Fibroblast of skin of scalp (primary cell): ENCODE measurements at places on chromosomes 1 and 21.

GRCh38 chr1:54069791-54070170 is 16.4 kb downstream of the TCEANC2 start:
- peak; percentile 38 for DNase-seq

DNA sequence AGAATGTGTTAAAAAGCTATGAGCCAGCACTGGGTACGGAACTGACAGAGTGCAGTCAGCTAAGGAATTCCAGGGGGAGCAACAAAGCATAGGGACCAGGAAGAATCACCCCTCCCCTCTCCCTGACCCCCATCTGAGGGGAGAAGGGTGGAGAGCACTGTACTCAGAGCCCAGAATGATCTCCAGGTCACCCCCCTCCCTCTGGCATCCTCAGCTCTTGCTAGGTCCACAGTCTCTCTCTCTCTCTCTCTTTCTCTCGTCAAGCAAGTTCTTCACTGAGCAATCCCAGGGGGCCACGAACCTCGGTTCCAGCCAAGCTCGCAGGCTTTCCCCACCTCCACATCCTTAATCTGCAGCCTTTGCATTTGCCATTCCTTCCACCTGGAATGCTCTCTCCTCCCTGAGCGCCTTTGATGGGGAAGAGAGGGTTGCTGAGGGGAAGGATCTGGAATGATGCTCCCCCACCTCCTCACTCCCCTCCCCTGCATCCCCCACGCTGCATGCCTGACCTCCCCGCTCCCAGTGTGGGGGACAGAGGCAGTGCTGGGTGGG is 6.7 kb upstream of the WASF2 start:
- DNase-seq, result peak; percentile 73

DNA sequence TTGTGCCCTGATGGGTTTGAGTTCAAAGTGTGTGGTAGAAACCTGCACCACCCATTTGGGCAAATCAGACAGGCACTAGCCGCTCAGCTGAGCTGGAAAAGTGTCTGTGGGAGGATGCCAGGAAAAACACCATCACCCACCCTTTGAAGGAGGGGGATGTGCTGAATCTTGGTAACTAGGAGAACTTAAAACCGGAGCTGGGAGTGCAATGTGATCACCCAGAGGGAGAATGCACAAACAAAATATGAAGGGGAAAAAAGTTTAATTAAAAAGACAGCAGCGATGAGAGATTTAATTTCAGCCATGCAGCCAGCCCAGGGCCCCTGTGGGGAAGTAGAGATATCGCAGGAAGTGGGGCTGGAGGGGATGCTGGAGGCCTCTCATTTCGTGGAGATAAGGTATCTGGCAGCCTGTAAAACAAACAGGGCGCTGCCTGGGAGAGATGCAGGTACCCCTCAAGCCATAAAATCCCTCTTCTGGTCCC is 86.8 kb upstream of the BCAR3 start:
- DNase-seq, result no peak

- DNase-seq, result no peak
These were observed at the start of gene GBP6 for GRCh38 chr1:89363638-89364536. Gene GBP6, plus strand, starts transcription at chr1:89364059. Its CDS starts 4,493 bp downstream, at chr1:89368552.

- no peak for DNase-seq
These were observed 39.8 kb upstream of the NFIA start for GRCh38 chr1:61042466-61043009.

DNA sequence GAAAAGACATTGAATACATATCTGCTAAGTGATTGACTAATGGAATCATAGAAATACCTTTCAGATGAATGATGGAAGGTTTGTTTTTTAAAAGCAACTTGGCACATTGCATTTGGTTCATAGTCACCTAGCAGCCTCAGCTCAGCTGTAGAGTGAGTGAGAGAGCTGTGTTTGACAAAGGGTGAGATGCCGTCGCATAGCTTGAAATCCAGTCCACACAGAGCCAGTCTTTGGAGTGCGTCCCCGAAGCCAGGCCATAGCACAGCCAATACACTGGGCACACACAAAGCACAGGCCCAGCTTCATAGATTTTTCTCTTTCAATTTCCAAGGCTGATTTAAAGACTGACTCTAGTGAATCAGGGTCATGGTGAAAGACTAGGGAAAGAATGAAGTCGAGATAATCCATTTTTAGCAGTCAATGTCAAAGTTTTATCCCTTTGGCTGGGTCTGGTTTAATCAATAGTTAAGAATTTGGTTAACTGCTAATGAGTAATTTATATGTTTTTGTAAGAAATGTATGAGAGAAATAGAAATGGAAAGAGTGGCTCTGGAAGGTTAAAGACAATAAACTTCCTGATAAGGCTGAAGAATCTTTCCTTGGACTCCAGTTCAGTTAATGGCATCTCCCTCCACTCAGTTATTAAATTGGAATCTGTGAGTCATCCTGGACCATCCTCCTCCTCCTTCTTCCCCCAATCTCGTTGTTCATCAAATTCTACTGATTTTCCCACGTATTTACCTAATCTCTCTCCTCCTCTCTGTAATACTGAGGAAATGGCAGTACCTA is 101.2 kb upstream of the IRF2BP2 start:
- peak; percentile 60 for DNase-seq

- no peak for DNase-seq
These were observed 126.3 kb downstream of the HIVEP3 start for GRCh38 chr1:41792485-41792770.

- peak; percentile 80 for DNase-seq
These were observed 461.7 kb downstream of the PTPRU start for GRCh38 chr1:29698033-29698432.

DNA sequence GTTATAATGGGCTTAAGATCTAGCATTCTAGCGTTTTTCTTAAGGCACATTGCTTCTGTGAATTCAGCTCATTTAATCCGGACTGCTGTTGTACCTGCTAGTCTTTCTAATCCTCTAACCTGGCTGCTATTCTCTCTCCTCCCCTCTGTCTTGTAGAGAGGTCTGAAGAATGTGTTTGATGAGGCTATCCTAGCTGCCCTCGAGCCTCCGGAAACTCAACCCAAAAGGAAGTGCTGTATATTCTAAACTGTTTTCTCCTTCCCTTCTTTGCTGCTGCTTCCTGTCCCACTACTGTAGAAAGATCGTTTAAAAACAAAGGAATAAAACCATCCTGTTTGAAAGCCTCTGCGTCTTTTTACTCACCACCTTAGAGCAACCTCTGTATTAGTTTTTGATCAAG is 37.3 kb downstream of the CDC42 start:
- no peak for DNase-seq

- peak; percentile 98 for DNase-seq
These were observed 47.8 kb downstream of the PRRX1 start for GRCh38 chr1:170711682-170712081.

DNA sequence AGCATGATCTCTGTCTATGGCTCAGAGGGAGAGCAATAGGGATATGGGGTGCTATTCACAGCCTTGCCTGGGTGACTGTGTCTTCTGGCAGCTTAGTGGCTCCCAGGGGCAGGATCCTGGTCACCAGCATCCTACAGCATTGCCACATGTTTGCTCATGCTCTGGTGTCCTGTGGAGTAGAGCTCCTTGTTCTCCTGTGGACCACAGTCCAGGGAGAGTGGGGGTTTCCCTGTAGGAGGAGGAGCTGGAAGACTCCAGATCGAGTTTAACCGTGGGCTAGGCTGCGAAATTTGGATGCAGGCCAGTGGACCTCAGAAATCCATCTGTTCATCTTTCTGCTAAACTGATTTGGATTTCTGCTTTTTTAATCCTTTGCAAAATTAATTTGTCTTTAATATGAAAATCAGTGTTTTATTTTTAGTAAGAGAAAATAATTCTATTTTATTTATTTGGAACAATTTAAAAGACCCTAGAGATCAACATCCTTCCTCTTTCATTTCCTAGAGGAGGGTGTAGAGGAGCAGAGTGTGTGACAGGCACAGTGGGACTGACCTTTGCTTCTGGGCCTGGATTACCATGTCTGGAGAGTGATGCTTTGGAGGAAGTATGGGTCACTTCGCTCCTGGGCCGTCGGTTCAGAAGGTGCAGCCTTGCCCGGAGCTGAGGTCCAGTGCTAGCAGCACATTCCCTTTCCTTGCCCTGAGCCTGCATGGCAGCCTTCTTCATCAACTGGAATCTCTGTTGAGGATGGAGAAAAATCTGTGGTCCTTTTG is 17.4 kb downstream of the ADARB1 start:
- peak; percentile 41 for DNase-seq

DNA sequence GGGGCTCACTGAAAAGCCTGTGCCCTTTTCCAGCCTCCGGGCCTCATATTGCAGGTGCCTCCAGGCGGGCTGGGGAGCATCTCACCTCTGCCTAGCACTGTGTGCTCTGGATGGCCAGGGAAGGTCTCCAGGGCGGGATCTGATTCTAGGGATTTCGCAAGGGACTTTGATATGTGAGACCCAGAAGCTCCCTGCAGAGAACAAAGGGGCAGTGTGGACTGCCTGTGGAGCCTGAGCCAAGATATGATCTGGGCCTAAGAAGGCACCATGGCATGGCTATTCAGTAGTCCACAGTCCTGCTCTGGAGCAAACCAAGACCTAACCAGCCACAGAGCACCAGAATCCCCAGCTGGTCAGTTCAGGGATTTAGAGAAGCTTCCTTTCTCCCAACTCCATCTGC is 157.2 kb downstream of the ST6GALNAC5 start:
- no peak for DNase-seq

- peak; percentile 36 for DNase-seq
These were observed 9.9 kb downstream of the SEC16B start for GRCh38 chr1:177959811-177960515.

DNA sequence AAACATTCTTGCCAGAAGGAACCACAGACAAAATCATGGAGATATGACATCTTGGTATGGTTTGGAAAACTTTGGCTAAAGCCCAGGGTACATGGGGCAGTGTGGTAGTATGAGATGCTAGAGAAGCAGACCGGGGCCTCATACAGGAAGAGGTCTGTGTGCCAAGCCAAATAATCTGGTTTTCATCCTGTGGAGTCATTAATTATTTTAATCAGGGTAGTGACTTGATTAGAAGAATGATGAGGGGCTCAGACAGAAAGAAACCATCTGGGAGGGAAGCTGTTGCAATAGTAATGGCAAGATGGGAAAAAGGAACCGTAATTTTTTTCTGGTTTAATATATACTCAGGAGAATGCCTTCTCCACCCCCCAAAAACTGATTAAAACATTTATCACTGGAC is 318.0 kb downstream of the BRINP2 start:
- DNase-seq, result no peak

DNA sequence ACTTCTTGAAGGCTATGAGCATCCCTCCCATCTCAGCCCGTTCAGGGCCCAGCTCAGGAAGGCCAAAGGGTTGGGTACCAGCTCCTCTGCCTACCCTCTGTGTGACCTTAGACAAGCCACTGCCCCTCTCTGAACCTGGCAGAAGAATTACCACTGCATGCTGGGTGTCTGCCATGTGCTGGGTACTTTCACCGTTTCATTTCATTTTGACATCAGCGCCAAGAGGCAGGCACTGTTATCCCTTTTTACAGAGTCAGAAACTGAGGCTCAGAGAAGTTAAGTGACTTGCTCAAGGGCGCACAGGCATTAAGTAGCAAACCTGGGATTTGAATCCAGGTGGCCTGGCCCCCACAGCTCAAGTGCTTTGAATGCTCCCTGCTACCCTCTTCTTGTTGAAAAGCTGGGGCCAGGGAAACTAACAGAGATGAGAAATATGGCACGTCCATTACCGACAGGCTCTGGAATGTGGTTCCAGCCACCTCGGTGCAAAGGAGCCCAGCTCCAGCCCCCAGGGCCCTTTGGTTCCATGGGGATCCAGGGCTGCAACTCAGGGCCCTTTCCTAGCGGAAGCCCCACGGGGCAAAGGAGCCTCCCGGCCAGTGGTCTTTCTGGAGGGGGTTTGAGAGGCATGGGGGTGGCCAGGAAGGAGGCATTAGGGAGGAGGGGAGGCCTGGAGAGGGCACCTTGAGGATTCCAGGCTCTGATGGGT is 6.5 kb downstream of the TMEM82 start:
- DNase-seq, result no peak

DNA sequence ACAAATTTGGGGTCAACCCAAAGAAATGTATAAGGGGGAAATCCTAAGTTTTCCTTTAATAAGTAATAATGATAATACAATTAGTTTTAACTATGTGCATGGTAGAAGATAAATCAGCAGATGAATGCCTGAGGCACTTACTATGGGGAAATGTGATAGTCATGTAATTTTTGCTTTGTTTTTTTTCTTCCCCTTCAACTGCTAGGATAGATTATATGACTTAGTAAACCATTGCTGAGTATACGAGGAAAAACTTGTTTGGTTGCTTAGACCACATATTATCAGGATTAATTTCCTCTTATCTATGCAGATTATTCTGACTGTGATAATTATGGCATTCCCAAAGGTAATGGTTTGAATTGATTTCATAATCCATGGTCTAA is 181.1 kb downstream of the TGFB2 start:
- DNase-seq, result no peak

- DNase-seq, result no peak
These were observed 423.0 kb downstream of the RPS6KC1 start for GRCh38 chr1:213474054-213474453.

GRCh38 chr21:28423521-28424190 is 569.0 kb downstream of the LTN1 start:
- DNase-seq, result no peak

GRCh38 chr1:53585129-53585528 is 125.9 kb downstream of the DMRTB1 start:
- DNase-seq, result peak; percentile 45

DNA sequence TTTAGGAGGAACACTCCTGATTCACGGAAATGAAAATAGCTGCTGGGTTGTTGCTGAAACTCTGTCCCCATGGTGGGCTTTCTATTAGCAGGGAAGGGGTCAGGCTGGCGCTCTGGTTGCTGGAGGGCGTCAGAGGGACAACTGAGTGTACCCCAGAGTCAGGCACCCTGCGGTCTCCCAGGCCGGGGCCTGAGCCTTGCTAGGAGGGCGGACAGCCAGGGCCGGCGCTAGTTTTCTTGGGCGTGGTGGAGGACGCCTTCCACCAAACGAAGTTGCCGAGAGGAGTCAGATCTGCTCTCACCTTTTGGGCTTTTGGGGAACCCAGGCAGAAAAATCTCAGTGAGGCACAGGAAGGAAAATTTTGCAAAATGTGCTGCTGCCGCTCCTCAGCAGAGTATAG is 54.8 kb downstream of the NGF start:
- no peak for DNase-seq

- DNase-seq, result no peak
These were observed 49.2 kb upstream of the NTPCR start for GRCh38 chr1:232901255-232901654.

DNA sequence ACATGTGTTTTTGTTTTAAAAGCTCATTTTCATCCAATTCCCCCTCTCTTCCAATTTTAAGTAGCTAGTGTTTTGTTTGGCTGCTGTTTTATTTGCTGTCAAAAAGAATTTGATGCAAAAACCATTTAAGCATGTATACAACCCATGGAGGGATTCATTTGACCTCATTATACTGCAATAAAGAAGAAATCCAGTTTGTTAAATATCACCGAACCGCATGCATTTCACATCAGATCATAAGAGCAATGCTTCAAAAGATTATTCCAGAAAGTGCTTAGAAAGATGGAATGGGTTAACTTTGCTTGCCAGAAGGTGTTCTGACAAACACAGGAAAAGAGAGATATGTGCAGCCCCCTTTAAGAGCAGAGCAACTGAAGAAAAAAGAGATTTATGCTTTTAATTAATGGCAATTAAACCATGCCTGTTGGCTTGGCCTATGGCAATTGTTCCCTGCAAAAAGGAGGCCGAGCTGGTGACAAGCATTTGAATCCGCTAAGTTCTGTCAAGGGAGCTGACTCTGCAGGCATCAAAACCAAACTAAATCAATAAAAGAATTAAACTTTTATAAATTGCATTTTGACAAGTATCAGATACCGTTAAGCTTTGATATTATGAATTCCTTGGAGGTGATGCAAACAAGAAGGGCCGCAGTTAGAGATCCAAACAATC is 14.4 kb upstream of the BARHL2 start:
- DNase-seq, result no peak
